ENCODE measurements at places on chromosomes 5 and 9. TPM values are rescaled to one million over a fixed set of nuclear protein-coding genes. Genes with fewer than 3 reads are reported as not detected.

- DNase-seq, result peak; percentile 98
Observed at GRCh38 chr9:104872656-104873488, 55.1 kb downstream of the ABCA1 start.

DNA sequence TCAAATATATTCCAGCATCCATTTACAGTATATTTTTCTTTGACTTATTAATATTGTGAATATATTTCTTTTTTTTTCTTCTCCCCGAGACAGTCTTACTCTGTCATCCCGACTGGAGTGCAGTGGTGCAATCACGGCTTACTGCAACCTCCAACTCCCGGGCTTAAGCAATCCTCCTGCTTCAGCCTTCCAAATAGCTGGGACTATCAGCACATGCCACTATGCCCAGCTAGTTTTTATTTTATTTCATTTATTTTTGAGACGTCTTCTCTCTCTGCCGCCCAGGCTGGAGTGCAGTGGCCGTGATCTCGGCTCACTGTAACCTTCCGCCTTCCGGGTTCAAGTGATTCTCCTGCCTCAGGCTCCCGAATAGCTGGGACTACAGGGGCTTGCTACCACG, 7.4 kb upstream of the GLIPR2 start:
- DNase-seq, result no peak

DNA sequence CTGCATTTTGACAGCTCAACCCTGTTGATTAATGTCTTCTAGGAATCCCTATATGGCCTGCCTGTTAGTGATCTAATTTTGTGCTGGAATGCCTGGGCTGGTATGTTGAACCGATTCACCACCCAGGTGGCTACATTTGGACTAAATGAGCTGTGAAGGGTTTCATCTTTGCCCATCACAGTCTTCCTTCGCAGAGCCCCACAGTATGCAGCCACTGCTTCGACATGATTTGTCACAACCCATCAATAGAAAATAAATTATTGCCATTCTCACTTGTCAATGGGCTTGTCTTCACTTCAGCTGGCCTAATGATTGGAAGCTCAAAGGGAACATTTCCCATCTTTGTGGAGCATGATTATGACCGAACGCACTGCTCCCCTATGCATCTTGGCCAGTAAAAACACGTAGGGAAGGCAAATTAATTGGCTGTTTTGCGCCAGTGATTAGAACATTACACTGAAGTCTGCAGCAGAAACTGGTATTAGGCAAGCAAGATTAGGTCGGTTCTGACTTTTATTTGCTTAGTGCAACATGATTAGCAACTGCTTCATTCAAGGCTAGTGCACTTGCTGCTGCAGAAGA, 408.5 kb downstream of the KIAA0825 start:
- DNase-seq, result no peak

DNA sequence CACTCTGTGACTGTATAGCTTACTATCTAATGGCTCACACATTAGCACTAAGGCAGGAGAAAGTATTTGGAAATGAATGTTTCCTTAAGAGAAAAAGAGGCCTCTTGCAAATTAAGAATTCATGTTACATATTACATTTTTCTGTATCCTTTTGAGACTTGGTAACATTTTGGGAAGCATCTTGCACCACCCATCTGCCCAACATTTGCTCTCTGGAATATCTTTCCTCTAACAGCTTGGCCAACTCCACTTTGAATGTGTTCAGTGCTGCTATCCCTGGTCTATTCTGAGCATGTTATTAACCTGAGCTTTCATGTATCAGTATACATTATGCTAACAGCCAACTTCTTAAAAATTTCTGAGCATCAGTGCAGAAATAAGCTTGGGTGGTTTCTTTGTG, 27.2 kb downstream of the MFAP3 start:
- DNase-seq, result no peak

GRCh38 chr5:3347741-3348140, 247.9 kb upstream of the IRX1 start:
- DNase-seq, result no peak

DNA sequence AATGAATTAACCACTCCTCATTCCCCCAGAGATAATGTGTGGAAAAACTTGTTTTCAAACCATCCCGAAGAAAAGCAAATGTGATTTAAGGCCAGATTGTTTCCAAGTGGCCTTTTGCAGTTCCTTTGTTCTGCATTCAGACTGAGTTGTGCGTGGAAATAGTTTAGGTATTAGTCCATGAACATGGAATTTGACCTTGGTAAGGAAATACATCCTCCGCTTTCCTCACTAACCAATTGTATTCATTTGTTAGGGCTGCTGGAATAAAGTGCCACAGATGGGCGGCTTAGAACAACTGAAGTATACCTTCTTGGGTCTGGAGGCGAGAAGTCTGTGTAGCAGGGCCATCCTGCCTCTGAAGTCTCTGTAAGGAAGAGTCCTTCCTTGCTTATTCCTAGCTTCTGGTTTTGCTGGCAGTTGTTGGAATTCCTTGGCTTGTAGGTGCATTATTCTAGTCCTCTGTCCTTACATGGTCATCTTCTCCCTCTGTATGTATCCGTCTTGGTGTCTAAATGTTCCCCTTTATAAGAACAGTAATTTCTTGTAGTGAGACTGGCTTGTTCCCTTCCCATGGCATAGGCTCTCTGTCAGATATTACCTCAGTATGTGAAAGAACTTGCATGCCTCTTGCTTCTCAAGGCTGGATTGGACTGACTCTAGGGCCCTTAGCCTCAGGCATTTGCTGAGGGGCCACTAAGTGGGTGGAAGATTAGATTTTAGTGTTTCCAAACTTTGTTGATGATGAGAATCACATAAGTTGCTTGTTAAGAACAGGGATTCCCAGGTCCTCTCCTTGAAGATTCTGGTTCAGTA, 53.9 kb downstream of the RAI14 start:
- peak; percentile 99 for DNase-seq

GRCh38 chr5:32058101-32058500, 116.0 kb downstream of the GOLPH3 start:
- no peak for DNase-seq

DNA sequence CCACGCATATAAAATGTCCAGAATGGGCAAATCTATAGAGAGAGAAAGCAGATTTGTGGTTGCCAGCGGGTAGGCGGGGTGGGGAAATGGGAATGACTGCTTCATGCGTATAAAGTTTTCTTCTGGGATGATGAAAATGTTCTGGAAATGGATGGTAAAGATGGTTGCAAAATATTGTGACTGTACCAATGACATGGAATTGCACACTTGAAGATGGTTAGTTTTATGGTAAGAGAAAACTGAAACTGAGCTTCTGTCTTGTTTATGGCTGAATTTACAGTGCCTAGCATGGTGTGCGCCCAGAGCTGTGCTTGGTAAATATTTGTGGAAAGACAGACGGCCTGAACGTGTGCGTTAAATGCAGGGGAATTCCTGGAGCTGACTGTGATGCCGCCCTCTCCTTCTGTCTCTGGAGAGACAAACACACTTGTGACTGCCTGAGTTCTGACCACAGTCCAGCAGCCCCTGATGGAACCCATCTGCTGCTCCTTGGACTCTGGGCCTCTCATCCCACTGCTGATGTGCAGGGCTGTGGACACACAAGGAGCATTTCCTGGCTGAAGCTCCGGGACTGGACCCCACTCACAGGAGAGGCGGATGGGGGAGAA, 8.6 kb upstream of the PTGES start:
- DNase-seq, result peak; percentile 50

DNA sequence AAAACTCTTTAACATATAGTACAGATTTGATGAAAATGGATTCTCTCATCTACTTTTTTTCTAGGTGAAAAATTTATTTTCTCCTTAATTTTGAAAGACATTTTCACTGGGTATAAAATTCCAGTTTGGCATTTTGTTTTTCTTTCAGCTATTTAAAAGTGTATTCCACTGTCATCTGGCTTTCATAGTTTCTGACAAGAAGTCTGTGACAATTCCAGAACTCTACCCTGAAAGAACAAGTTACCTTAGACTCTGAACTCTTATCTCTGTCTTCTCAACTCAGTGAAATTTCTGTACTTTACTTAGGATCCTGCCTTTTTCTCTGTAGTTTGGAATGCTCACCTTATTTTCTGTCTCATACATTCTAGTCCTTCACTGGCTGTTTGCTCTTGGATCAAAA, 161.7 kb downstream of the RANBP17 start:
- DNase-seq, result no peak

- peak; percentile 8 for DNase-seq
Observed at GRCh38 chr5:43729846-43730478, 127.0 kb downstream of the NNT start.

- DNase-seq, result no peak
Observed at GRCh38 chr5:94992325-94992724, 292.6 kb downstream of the MCTP1 start.

DNA sequence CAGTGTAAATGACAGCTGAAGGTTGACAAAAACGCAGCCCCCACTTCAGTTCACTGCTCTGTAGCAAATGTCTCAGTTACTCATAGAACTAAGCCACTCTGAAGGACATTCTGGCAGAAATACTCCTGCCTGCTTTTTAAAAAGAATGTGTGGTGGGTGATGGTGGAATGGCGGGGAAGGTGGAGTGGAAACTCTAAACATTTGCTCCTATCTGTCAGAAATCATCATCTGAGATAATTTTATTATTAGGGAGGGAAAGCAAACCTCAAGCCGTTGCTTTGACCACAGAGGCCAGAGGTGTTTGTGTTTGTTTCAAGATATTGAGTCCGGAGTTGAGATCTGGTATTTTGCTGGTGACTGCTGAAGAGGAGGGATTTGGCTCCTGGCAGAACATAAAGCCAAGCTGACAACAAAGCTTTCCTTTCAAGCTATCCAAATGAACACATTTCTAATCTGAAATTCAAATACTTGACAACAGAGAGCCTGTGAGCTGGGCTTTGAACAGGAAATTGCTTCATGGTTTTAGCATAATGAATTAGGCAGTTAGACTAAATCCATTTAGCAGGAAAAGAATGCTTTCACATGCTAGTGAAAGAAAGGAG, 362.7 kb downstream of the CSNK1G3 start:
- peak; percentile 88 for DNase-seq

- peak; percentile 20 for DNase-seq
Observed at GRCh38 chr5:106020894-106021293, 1649.8 kb downstream of the EFNA5 start.

DNA sequence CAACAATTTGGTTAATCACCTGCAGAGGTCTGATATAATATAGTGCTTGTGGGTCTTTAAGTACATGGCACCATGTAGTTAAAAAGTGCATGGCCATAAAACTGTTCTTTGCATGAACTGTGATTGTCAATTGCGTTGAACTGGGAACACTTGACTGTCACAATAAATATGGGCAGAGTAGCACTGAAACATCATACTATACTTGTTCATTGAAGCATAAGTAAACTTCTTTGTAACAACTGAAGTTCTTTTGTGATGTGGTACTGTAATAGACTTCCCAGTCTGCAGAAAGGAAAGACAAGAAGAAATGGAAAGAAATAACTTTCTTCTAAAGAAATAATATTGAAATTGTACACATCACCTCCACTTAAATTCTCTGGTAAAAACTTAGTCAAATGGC, 9.8 kb upstream of the NTRK2 start:
- DNase-seq, result no peak

DNA sequence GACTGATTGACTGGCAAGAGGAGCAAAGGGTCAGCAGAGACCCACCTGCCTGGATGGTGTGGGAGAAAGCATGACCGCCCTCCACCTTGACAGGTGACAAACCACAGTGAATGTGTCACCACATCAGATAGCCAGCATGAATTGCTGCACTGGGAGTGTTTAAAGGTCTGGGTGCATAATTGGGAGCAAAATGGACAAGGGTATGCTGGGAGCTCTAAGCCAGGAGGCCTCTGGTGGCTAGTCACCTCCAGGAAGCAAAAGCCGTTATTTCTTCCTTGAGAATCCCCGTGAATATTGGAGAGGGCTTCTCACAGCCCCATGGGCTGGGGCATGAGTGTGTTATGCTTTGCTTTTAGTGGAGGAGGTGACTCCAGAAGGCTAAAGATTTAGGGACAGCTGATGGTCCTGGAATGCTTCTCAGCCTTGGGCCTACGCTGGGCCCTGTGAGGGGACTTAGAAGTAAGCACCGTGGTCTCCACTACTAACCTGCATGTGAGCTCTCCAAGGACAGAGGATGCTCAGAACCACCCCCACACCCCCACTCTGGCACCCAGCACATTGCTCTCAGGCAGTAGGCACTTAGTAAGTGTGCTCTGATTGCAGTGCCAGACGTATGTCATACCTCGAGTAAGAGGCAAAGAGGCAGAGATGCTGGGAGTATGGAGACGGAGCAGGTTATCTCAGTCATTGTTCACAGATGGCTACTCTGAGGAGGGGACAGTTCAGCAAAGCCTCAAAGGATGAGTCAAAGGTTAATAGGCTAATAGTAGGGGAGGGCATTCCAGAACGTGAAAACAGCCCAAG, 9.1 kb upstream of the IRF1 start:
- no peak for DNase-seq

DNA sequence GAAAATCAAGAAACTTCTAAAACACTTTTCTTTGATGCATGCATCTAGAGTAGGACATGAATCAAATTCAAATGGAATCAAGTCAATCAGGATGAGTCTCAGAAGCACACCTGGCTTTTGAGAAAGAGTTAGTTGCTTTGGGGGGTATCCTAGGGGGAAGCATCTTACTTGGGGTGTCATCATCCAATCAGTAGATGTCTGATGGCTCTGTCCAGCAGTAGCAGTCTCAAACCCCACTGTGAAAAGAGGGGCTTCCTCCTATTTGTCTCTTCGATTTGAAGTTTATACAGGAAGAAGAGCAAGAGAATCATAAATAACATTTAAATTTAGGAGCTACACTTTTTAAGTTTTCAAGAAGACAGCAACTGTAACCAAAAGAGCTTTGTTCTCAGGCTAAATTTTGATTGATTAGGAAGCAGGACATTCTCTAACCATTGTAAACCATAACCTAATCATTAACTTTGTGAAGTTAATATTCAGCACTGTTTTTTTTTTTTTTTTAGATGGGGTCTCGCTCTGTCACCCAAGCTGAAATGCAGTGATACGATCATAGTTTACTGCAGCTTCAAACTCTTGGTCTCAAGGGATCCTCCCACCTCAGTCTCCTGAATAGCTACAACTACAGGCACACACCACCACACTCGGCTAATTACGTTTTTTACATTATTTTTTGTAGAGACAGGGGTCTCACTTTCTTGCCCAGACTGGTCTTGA, 614.7 kb downstream of the CSNK1G3 start:
- no peak for DNase-seq

DNA sequence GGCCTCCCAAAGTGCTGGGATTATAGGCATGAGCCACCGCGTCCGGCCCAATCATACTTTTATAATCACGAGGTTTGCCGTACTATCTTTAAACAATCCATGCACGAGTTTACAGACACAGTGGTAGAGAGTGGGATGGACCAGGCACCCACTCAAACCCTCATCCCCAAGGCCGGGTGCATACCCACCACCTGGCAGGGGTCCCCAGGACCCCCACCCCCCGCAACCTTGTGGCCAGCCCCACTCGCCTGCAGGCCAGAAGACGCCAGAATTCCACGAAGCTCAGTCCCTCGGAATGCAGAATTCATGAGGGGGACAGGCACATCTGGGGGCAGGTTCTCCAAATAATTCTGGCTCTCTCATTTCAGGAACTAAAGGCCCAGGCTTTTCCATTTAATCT, 17.1 kb downstream of the NACC2 start:
- DNase-seq, result no peak

GRCh38 chr9:89486681-89487080, 11.2 kb downstream of the SEMA4D start:
- no peak for DNase-seq

The PRKACG gene
- not detected for total RNA-seq

The KCNV2 gene
- not detected for total RNA-seq

The SLC6A7 gene
- not detected for total RNA-seq

The SLC6A19 gene
- not detected for total RNA-seq

The CAMK4 gene
- 3.5 TPM for total RNA-seq

The FOXE1 gene
- total RNA-seq, result 0.07 TPM

The CAMSAP1 gene
- 34.8 TPM for total RNA-seq

The C9orf152 gene
- total RNA-seq, result 0.07 TPM

The GPR151 gene
- total RNA-seq, result not detected

The IL13 gene
- total RNA-seq, result not detected

The OSMR gene
- total RNA-seq, result 38.6 TPM

Data from astrocyte (in vitro differentiated cells and primary cell).